ENCODE measurements at places on chromosomes 6 and 20.

DNA sequence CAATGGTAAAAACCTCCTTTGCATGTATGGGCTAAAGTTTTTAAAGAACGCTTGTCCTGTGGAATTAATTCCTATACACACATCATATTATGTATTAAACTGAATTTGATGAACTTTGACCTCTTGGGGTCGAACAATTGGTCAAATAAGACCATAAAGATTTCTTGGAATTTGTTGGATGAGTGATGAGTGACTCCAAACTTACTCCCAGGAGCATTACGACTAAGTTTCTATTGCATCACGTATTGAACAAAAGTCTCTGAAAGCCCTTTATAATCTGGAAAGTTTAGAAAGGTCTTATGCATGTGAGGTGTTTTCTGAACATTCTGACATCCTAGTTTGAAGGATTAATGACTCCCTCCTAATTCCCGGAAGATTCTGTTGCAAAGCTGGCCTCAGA is 126.9 kb upstream of the BMP5 start:
- DNase-seq = no peak

DNA sequence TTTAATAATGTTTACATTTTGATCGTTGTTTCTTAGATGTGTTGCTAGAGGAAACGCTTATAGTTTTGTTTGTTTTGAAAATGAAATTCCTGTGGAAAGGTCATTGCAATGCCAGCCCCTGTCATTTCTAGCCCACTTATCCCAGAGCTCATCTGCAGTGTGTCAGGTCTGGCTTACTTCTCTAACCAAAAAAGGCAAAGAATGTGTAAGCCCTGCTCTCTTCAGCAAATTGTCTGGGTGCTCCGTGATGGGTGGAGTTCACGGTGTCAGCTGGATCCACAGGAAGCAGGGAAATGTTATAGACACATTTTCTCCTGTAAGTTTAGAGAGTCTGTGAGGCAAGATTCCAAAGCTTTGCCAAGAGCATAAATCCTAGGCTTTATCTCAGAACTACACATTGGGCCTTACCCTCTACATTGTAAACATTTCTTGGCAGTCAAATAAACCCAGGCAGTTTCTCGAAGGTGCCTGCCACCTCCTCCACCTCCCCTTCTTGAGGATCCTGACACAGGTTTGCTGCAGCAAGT is 50.9 kb downstream of the RPRD1B start:
- no peak for DNase-seq

GRCh38 chr6:162124710-162125435 is 602.7 kb downstream of the PRKN start:
- no peak for DNase-seq

GRCh38 chr6:16274483-16274882 is 36.1 kb downstream of the GMPR start:
- DNase-seq = no peak

DNA sequence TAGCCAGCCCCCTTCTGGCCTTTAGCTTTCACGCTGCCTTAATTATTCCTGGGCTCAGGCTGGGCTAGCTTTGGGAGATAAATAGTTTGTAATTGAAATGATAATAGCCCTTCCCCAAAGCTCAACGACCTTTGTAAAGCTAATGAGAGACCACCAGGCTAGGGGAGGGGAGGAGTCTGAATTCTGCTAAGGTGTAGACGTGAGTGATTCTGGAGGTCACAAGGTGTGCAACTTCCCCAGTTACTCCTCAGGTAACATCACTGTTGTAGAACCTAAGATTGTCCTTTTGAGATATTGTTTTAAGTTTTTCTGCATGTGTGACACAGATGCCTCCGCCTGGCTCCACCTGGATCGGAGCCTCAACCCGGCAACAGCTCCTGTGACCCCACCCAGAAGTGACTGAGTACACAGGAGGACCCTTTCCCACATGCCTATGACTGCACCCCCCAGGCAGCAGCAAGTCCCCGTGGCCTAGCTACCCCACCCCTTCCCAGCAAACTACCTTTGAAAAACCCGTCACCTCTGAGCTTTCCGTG is 5.8 kb upstream of the GPR31 start:
- DNase-seq = no peak

DNA sequence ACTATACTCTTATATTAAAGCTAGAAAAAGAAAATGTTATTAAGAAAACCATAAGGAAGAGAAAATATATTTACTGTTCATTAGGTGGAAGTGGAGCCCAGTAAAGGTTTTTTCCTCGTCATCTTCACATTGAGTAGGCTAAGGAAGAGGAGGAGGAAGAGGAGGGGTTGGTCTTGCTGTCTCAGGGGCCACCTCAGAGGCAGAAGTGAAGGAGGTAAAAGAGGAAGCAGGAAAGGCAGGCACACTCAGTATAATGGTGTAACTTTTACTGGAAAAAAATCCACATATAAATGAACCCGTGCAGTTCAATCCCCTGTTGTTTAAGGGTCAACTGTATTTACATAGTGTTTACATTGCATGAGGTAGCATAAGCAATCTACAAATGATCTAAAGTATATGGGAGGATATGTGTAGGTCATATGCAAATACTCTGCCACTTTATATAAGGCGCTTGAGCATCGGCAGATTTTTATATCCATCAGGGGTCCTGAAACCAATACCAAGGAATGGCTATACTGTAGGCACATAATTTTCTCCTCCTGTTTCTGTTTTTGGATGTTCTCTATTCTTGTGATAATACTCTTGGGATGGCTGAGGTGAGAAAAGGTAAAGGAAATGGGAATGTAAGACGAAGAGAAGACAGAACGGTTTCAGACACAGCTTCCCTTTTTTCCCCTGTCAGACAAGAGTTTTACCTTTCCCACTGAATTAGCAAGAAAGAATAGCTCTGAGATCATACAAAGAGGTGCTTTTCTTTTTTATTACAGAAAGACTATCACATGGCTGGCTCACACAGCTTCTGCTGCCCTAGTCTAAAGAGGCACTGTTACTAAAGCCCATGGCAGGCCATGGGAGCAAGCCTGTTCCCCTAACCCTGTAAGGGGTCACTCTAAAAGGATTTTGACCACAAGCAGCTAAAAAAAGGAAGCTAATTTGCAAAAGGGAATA is 59.9 kb downstream of the NUDT3 start:
- DNase-seq = no peak

- peak; percentile 86 for DNase-seq
Observed at GRCh38 chr6:30615219-30615957, 1.7 kb downstream of the PPP1R10 start.

- DNase-seq = no peak
Observed at GRCh38 chr20:43442282-43442880, 15.3 kb upstream of the SRSF6 start.

- peak; percentile 41 for DNase-seq
Observed at GRCh38 chr20:21529863-21530262, 16.0 kb upstream of the NKX2-2 start.

GRCh38 chr20:51650685-51651134 is 108.2 kb upstream of the NFATC2 start:
- peak; percentile 26 for DNase-seq

DNA sequence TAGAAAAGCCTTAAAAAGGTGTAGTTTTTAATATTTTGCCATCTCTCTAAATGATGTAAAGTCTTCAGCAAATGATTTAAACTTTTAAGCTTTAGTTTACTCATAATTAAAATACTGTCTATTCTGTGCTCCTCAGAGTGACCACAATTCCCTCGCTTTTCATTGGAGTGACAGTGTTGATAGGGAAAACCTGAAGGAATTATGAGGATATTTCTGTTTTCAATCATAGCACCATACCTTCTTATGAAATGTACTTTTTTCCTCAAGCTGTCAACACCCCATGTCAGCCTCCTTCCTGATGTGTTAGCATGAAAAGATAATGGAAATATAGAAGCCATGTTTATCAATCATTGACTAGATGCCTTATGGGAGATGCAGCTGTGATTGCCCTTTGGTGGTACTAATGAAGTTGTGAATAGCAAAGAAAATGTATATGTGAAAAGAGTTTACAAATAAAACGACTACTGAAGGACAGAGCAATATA is 145.4 kb upstream of the EYS start:
- DNase-seq = no peak

DNA sequence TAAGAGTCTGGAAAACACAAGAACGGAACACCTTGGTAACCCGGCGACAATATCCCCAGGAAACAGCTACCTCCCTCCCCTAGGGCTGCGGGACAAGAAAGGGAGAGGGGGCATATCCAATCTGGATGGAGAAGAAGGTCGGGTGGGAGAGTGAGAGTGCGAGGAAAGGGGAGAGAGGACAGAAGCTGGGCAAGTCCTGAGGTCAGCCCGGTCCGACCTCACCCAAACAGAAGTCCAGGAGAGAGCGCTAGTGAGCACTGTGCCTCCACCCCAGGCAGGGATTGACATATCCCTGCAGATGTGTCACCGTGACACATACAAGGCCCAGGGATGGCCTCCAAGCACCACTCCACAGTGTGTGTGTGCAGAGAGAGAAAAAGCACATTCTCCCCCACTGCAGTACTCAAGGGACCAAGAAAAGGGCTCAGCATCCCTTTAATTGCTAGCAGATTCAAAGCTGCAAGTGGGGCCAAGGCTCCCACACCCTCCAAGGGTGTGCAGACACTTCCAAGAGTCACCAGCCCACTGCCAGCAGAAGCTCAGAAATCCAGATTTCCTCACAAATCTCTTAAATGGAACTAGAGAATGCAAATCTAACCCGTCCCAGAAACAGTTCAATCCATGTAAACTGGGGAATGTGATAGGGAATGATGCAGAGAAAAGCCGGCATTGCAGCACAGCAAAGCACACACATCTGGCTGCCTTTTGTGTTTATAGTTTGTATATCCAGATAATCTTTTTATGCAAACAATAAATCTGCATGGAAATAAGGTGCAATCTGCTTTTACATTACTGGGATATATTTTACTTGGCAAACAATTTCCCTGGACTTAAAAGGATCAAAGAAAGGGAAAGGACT is 3.1 kb downstream of the PXDC1 start:
- DNase-seq = peak; percentile 84

DNA sequence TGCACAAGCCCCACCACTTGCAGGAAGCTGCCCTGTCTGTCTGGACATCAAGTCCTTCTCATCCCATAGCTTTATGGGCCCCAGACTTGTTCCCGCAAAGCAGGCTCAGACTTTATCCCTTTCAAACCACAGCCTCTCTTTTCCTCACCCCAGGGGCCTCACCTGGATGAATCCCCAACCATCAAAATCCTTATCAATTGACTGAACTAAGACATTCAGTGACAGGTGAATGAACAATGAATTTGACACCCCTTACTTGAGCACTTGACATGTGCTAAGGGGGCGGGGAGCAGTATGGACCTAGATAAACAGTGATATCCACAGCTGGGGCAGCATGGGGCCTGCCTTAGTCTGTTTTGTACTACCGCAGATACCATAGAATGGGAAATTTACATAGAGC is 5.0 kb downstream of the RAB44 start:
- no peak for DNase-seq

GRCh38 chr6:111711984-111712752 is 106.5 kb upstream of the TRAF3IP2 start:
- no peak for DNase-seq

GRCh38 chr6:118285791-118286190 is 262.3 kb upstream of the PLN start:
- no peak for DNase-seq

DNA sequence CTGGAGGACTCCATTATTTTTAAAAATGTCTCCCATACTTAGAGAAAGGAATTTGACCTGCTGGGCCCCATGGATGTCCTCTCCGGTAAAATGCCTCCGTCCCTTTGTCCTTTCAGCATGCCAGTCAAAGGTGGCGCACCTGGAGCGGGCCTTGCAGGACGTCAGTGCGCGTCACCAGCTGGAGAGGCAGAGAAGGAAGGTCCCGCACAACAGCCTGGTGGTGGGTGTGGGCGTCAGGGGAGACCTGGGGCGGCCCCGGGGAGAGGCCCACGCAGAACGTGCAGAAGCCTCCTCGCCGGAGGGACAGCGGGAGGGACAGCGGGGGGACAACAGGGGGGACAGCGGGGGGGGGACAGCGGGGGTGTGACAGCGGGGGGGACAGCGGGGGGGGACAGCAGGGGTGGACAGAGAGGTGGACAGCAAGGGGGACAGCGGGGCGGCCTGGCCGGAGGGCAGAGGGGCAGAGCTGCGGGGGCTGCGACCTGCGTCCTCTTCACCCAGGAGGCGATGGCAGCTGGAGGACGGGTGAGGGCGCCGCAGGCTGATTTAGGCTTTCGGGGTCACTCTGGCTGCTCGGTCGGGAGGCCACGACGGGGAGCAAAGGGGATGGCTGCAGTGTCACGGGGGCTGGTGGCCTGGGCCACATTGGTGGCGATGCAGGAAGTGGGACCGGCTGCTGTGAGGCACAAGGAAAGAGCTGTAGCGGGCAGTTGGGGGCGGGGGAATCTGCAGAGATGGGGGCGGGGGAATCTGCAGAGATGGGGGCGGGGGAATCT is 859 bp upstream of the KIF25 start:
- DNase-seq = no peak

GRCh38 chr6:159745081-159745480 is 16.8 kb upstream of the ACAT2 start:
- DNase-seq = no peak

DNA sequence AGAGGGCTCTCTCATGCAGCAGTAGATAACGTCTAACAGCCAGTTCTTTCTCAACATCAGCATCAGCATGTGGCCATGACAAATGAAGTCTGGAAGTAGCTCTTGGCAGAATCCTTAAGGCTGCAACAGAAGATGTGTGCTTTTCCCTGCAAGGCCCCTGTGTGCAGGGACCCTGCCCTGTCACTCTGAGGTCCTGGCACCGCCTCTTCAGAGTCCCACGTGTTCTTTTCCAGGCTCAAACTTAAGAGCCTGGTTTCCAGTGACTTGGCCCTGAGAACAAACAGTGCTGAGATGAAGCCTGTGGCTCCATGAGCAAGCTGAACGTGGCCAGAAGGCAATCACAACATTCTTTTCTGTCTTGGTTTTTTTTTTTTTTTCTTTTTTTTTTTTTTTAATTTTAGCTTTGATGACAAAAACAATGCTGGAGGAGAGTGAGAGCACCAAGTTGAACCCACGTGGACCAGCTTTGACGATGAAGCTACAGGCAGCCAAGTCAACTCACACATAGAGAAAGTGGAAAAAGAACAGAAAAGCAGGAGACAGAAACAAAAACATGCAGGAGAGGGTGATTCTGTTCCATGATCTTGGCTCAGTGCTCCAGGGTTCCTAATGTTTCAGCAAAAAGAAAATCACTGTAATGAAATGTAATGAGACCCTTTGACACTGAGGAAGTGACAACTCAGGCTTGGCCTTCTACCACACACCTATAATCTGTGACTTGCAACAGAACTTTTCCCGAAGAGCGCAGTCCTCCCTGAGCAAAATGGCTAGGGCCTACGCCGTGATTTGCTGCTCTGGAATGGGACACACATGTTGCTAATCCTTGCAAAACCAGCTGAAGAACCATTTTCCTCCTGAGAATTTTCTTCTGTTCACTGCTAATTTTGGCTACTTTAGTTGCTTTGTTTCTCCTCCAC is 86.1 kb downstream of the FOXC1 start:
- no peak for DNase-seq
